ENCODE measurements at places on chromosomes 3 and 15.

GRCh38 chr3:140585828-140586227 lies 92.0 kb upstream of the TRIM42 start:
- peak; percentile 33 for DNase-seq

GRCh38 chr15:84764989-84765388 lies 16.6 kb downstream of the ZNF592 start:
- DNase-seq, result no peak

DNA sequence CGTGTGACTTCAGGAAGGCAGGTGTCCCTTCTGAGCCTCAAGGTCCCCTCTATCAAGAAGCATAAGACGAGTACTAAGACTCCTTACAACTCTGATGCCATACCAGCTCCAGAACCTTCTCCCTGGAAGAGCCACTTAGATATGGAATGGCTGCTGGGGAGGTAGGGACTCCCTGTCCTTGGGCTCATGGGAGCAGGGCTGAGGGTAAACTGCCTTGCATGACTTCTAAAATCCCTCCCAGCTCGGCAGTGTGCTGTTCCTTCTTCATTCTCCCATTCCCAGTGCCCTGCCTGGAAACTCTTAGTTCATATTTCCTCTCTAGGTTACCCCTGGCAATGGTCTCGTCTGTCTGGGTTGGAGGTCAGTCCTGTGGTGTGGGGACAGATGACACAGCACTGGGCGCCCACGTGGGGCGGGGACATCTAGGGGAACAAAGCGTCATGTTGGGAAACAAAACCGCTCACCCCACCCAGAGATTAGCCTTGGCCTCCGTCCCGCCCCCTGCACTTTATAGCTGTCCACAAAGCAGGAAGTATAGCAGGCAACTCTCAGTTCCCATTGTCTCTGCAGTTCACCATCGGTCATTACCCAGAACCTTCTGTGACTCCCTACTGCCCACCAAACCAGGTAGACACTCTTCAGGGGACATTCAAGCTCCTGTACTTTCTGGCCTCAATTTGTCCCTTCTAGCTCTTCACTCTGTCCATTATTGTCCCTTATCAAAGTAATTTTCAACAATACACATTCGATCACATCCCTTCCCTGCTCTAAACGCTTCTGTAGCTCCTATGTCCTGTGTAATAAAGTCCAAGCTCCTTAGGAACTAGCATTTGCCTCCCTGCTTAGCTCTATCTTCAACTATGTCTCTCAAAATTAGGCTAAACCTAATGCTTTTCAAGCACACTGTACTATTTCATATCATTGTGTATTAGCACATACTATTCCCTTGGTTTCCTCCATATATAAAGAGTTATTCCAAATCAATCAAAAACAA lies 73.8 kb downstream of the IQSEC1 start:
- DNase-seq, result no peak

DNA sequence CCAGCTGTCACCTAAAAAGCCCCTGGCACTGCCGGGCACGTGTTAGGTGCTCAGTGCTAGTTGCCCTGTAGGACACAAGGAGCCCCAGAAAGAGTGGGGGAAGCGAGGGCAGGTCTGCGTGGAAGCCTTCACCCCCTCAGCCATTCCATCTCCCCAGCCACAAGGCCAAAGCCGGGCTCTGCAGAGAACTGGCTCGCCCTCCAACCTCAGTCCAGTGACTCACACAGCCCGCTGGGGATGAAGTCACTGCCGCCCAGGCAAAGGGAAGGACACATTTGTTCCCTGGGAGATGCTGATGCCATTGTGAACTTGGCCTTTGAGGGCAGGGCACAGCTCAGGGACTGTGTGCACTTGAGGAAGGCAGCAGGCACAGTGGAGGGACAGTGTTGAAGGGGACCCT lies 48.1 kb downstream of the IQSEC1 start:
- peak; percentile 48 for DNase-seq

DNA sequence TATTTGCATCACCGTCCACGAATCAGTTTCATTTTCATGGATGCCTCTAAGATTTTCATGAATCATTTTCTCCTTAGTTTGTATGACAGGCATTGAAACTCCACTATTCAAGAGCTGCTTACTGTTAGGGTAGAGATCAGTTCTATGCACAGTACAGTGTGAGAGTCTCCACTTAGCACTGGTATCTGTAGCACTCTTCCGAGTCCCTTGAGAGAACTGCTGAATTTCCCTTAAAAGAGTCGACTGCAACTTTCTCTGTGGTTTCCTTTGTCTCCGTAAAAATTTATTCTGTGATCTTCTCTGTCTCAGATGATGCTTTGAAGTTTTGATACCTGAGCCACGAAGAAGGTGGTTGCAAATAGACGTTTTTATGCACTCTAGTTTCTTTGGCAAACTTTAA lies 14.8 kb downstream of the GTPBP8 start:
- DNase-seq, result no peak

GRCh38 chr3:68088216-68088615 lies 433.8 kb upstream of the SUCLG2 start:
- no peak for DNase-seq

- no peak for DNase-seq
Observed at GRCh38 chr3:13348661-13349396, 71.3 kb downstream of the NUP210 start.

- no peak for DNase-seq
Observed at GRCh38 chr15:53414167-53414566, 345.3 kb downstream of the WDR72 start.

- no peak for DNase-seq
Observed at GRCh38 chr15:51260202-51260601, 78.2 kb downstream of the CYP19A1 start.

DNA sequence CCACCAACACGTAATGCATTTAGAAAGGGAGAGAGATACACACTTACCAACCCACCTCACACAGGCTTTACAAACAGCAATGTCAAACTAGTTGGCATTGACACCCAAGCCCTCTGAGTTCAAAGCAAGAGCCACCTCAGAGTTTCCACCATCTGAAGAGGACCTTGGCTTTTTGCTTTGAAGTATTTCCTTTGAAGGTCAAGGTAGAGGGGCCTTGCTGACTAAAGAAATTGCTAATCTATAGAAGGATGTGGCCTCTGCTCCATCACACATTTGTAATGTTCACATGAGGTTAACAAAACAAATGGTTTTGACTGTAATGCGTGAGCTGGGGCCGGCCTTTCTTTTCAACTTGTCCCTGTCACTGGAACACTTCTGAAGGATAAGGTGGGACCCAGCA lies 117.7 kb downstream of the POLR2M start:
- no peak for DNase-seq

- no peak for DNase-seq
Observed at GRCh38 chr15:31173790-31174450, 72.4 kb upstream of the TRPM1 start.

DNA sequence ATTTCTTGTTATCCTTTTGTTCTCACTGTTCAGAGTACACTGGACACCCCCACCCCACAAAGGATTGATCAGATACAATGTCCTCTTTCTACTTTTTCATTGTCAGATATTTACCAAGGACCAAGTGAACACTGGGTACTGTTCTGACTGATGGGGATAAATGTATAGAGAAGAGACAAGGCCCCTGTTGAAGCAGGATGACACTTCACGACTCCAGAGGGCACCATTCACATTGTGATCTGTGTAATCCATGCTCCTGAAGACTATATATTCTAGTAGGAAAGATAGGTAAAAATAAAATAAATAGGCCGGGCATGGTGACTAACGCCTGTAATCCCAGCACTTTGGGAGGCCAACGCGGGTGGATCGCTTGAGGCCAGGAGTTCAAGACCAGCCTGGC lies 7.2 kb upstream of the CRYGS start:
- no peak for DNase-seq

GRCh38 chr3:108528459-108529252 lies 18.3 kb upstream of the MYH15 start:
- DNase-seq, result peak; percentile 10

DNA sequence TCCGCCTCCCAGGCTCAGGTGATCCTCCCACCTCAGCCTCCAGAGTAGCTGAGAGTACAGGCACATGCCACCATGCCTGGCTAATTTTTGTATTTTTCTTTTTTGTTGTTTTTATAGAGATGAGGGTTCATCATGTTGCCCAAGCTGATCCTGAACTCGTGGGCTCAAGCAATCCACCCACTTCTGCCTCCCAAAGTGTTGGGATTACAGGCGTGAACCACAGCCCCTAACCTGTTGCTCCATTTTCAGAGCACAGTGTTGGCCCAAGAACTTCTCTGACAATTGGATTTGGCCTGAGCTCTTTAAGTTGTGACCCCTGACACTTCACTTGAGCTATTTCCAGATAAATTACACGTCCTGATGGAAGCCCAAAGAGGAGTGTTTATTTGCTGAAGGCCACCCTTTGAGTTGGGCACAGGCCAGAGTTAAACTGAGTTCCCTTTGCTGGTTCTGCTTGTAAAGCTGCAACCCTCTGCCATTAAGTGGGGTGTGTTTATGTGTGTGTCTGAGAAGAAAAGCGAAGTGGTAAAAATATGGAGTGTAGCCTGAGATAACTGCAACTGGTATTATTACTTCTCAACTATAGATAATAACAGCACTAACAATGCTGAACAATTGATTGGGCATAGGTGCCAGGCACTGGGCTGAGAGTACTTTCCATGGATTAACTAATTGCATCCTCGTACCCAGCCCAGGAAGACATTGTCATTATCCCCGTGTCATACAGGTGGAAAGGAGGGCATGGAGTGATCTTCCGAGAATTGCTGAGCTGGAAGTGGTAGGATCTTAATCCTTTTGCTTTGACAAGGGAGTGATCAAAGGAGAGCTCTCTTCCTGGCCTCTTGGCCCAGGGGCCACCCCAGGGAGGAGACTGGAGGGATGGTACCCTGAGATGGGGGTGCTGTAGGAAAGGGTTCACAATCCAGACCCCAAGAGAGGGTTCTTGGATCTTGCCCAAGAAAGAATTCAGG lies 91.5 kb upstream of the PROK2 start:
- DNase-seq, result no peak

DNA sequence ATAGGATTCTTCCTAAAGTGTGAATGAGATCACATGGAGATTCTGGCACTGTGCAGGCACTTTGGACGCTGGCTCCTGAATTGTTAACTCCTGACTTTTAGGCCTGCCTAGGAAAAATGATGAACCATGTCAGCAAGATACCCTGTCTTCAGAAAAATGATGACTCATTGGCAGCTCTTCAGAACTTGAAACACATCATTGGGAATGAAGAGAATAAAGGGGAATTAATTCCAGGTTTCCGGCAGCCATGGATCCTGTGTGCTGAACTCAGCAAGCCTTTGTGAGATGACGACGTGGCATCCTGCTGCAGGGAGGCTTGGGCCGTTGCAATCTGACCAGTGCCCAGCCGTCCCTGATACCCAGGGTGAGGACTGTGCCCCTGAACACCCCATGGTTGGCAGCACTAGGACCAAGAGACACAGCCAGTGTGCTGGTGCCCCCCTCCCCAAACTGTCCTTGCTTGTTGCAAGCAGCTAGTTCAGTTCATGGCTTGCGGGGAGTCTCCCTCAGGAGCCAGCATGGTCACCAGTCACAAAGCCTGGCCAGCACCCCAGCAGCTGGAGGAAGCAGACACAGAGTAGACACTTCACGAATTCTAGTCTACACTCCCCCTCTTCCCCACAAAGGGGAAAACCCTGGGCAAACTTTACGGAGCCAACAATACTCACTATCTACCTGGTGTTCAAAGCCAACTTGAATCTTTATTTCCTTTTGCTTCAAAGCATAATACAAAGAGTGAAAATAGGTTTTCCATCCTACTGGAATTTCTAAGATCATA lies 7.8 kb upstream of the LIPC start:
- DNase-seq, result no peak

DNA sequence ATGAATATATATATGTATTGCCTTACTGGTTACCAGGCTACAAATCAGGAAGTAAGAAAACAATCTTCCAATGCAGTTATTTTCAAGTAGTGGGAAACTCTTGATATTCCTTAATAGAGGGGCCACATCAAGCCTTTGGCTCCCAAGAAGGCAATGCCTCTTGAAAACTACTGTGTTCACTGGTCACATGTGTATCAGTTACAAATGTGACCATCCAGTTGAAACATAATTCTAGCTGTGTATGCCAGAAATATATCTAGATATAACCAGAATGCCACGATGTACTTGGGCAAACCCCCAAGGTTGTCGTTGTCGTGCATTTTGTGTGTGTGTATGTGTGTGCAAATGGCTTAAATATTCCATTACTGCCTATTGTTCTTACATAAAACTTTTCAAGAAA lies 200.8 kb downstream of the SUCLG2 start:
- no peak for DNase-seq
